Placental pericyte (primary cell): ENCODE measurements at places on chromosomes 6 and 20. TPM values are rescaled to one million over a fixed set of nuclear protein-coding genes. Genes with fewer than 3 reads are reported as not detected.

LST1 gene
- total RNA-seq, result not detected in 2 replicates

CGA gene
- total RNA-seq, result not detected in 2 replicates

FUCA2 gene
- total RNA-seq, result 53.7 and 55.1 TPM in 2 replicates

NMBR gene
- not detected in 2 replicates for total RNA-seq

SRMS gene
- not detected in 2 replicates for total RNA-seq

MEP1A gene
- total RNA-seq, result not detected in 2 replicates

GLP1R gene
- not detected in 2 replicates for total RNA-seq

EYA2 gene
- 0.22 and 0.57 TPM in 2 replicates for total RNA-seq

RFX6 gene
- not detected in 2 replicates for total RNA-seq

LHFPL5 gene
- total RNA-seq, result not detected in 2 replicates

TAAR8 gene
- not detected in 2 replicates for total RNA-seq

SPDEF gene
- not detected in 2 replicates for total RNA-seq

EGFL8 gene
- 0.44 and 0.86 TPM in 2 replicates for total RNA-seq

APCDD1L gene
- total RNA-seq, result 3.5 and 30.2 TPM in 2 replicates

TGM3 gene
- not detected in 2 replicates for total RNA-seq

SPATA25 gene
- total RNA-seq, result 1.6 and 3.3 TPM in 2 replicates

FLRT3 gene
- total RNA-seq, result 4.4 and 43.1 TPM in 2 replicates

PAX1 gene
- not detected in 2 replicates for total RNA-seq

HCRTR2 gene
- total RNA-seq, result not detected in 2 replicates

GRIK2 gene
- total RNA-seq, result 0.44 and 10.6 TPM in 2 replicates

PAK5 gene
- not detected in 2 replicates for total RNA-seq

NUDT3 gene
- 14.2 and 24.1 TPM in 2 replicates for total RNA-seq

FOXF2 gene
- 3.1 and 4.6 TPM in 2 replicates for total RNA-seq

ORC3 gene
- 17.5 and 40.8 TPM in 2 replicates for total RNA-seq

ANKEF1 gene
- total RNA-seq, result 0.66 and 0.72 TPM in 2 replicates

TSPO2 gene
- not detected in 2 replicates for total RNA-seq

CUTA gene
- 169 and 185 TPM in 2 replicates for total RNA-seq

TNFRSF6B gene
- 3.9 and 35.9 TPM in 2 replicates for total RNA-seq
